Activated CD4-positive, alpha-beta T cell treated with anti-CD3 and anti-CD28 coated beads, Interleukin-2, amount 50 U/mL, for 4 hours (primary cell): ENCODE measurements at places on chromosomes 6 and 20.

DNA sequence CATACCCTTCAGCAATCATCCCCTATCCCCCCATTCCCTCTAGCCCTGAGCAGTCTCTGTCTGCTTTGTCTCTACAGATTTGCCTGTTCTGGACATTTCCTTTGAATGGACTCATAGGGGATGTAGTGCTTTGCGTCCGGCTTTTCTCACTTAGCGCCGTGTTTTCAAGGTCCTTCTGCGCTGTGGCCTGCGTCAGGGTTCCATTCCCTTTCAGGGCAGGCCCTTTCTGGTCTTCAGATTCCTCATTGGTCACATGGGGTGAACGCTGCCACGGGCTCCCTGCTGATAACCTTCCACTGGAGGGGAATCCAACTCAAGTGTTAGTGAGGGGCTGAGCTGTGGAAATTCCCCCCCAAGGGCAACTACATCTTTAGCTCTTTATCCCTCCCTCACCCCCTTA, 36.4 kb upstream of the APCDD1L start:
- no peak for DNase-seq

GRCh38 chr6:9316831-9317230, 881.5 kb upstream of the SLC35B3 start:
- no peak for DNase-seq

DNA sequence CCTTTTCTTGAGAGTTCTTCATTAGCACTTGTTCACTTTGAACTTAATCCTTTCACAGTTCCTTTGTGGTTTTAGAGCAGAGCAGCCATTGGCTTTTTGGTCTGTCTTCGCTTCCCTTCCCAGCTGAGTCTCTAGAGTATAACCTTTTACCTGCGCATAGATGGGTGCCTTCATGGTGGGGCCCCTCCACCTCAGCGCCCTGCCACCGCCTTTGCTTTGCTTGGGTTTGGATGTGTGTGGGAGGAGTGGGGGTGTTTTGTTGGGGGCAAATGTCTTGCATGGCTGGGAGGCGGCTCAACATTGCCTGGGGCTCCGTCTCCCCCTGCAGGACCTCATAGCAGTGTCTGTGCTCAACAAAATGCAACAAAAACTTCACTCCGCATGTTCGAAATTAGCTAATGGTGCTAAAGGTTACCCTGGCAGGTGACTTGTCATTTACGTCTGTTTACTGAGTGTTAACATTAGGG, 11.9 kb downstream of the PYGB start:
- no peak for DNase-seq

DNA sequence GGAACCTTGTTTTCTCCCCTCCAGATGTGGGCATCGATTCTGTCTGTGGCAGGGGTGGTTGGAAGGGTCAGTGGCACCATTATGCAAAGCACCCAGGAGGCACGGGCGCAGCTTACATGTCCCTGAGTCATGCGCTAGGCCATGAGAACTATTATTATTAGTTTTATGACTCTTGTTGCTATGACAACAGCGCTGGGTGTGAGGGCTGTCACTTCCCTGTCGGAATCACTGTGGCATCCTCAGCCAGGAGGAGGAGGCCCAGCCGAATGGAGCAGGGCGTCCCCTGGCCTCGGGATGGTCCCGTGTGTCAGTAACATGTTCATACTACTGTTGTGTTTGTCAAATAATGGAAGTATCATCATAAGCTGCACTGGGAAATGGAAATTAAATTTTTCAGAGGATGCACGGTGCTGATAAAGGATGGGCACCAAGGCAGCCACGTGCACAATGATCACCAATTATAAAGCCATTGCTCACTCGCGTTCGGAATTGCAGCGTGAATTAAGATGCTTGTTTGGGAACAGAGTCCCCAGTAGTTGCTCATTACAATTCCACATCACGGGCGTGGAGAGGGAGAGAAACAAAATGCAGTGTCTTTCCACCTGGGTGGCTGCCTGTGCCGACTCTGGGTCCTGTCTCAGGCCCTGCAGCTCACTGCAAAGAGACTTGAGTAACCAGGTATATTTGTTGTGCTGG, 247.9 kb downstream of the CDH4 start:
- DNase-seq: no peak

- DNase-seq: no peak
Observed at GRCh38 chr20:20734475-20734948, 22.1 kb upstream of the RALGAPA2 start.

DNA sequence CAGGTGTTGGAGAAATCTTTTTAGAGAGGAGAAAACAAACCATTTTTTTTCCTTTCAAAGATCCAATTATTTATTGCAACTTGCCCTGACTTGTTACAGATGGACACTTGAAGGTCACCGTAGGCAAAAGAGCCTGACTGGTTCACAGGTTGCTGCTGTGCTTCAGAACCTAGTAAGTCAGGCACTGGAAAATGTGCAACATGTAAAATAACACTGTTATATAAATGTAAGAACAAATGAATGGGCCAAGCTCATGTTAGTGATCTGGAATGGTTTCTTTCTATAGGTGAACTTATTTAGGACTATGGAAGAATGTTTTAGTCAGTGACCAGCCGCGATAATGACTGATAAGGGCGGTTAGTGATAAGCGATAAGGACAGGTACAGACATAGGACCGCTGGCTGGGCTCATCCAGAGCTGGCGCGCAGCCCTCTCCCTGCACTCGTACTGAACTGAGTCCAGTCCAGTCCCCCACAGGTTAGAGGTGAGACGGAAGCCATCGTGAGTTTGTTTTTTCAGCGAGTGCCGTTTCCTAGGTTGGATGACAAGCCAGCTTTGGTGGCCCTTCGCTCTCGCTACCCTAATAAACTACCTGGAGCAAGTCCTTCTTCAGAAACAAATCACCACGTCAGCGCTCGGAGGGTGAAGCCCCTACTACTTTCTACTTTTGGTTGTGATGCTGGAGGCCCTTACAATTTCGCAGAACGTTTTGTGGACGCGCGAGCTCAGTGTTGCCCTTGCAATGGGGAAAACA, 94.4 kb upstream of the PRDM1 start:
- no peak for DNase-seq

DNA sequence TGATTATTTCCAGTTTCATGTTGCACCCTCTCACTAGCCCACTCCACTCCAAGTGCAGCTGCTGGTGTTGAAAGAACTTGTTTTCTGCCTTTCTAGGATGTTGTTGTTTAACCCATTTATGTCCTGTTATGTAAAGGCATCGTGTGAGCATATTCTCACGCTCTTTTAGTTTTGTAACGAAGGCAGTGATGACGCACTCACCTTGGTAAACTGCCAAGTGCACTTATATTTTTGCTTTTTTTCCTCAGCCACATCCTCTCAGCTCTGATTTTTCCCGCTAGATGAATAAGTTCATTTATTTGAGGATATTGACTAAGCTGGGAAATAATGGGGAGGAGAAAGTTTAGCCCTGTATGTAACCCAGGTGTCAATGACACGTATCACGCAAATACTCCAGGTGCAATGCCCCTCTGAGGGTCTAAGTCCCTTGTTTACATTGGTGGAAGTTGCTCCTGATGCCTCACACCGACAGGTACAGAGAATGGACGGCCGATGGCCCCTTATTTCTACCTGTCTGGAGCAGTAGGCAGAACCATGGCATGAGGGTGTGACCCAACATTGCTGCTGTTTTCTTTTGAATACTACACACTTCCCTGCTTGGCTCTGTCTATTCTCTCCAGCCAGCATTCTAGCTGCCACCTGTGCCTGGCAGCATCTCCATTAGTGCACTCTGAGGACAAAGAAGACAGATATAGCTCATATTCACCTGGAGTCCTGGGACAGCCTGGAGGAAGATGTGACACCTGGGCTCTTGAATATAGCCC, 132.7 kb upstream of the SLC24A3 start:
- no peak for DNase-seq

- DNase-seq: no peak
Observed at GRCh38 chr6:97958134-97958533, 675.1 kb upstream of the MMS22L start.

- DNase-seq: no peak
Observed at GRCh38 chr6:129350278-129350677, 359.7 kb downstream of the ARHGAP18 start.

- no peak for DNase-seq
Observed at GRCh38 chr20:33909331-33909921, 84.3 kb upstream of the RALY start.

- no peak for DNase-seq
Observed at GRCh38 chr6:147055821-147056392, 148.3 kb upstream of the STXBP5 start.

GRCh38 chr20:12287575-12287974, 369.9 kb downstream of the BTBD3 start:
- no peak for DNase-seq

DNA sequence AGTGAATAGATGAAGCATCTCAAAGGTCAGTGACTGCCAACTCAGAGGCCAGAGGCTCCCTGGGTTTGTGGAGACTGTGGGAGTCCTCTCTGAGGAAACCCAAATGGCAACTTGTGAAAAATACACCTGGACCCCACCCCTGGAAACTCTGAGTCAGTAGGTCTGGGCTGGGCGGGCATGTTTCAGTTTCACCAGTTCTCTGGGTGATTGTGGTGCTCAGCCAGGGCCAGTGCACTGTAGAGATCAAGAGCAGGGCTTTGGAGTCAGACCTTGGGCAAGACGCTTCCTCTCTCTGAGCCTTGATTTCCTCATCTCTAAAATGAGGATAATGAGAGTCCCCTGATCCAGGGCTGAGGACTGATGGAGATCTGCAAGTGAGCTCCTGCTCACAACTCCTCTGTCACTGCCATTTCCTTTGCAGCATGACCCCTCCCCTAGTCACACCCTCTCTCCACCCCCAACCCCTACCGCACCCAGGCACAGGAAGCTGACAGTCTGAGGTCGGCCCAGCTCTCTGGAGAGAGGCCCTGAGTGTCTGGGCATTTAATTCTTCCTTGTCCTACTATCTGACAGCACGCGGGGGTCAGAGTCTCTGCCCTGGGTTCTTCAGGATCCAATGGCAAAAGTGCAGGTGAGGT, 5.1 kb downstream of the DEF6 start:
- DNase-seq: peak; percentile 85

DNA sequence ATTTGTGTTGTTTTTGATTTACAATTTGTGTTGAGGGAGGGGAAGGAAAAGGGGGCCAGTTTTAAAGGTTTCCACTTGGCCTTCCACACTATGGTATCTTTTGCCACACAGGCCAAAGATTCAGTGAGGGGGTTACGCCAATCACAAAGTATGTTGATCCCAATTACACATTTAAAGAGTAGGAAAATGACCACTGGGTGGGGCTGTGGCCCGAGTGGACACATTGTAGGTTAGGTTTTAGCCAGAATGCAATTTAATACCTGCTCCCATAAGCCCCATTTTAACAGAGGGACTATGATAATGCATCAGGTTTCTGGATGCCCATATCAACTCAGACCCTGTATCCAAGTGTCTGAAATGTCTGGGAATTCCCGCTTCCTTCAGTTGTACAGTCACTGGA, 15.6 kb downstream of the VGLL2 start:
- DNase-seq: no peak
